ENCODE measurements at places on chromosomes 7 and 10. TPM values are rescaled to one million over a fixed set of nuclear protein-coding genes. Genes with fewer than 3 reads are reported as not detected.

CAV1 gene
- 0.19 TPM for total RNA-seq

DNA sequence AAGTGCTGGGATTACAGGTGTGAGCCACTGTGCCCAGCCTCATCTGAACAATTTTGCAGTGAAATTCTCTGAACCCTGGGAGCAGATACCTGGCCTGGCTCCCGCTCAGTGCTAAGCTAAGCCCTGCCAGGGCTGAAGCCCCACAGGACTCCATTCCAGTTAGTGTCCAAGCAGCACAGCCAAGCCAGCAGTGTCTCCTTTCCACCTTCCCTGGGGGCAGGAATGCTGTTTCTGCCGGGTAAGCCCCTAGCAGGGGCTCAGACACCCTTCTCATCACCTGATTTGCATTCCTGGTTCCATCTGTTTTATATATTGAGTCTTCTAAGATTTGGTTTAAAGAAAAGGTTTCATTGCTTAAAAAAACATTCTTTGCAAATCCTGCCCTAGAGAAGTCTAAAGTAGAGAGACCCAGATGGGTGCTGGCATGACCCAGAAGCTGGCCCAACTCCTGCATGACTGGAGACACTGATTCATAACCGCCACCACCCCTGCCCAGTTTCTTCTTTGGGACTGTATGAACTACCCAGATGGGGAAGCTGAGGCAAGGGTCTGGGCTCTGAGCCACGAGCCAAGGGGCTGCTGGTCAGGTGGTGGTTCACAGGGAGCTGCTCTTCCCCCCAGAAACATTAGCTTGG lies 14.0 kb downstream of the SLC13A4 start:
- no peaks in the 10 kb centered on the region for H3K27me3 ChIP-seq
- H3K4me3 ChIP-seq: no peak overlapping the region
- no peaks in the 10 kb centered on the region for H3K36me3 ChIP-seq

CDCA7L gene
- 27.2 TPM for total RNA-seq

DNA sequence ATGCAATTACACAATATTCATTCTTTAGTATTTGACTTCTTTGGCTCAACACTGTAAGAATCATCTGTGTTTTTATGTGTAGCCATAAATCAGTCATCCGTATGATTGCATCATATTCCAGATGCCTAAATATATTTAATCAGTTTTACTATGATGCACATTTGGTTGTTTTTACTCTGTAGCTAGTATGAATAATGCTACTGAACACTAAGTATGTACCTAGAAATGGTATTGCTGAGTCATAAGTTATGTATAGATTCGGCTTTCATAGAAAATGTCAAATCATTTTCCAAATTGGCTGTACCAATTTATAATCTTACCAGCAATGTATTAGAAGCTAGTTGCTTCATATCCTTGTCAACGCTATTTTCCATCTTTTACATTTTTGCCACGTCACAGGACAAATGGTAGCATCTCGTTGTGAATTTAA lies 197.3 kb upstream of the PLXNA4 start:
- no peak for DNase-seq
- no peaks in the 10 kb centered on the region for H3K36me3 ChIP-seq
- H3K27me3 ChIP-seq: no peaks in the 10 kb centered on the region
- no peaks in the 10 kb centered on the region for H3K4me1 ChIP-seq
- no peak overlapping the region for H3K27ac ChIP-seq

DNA sequence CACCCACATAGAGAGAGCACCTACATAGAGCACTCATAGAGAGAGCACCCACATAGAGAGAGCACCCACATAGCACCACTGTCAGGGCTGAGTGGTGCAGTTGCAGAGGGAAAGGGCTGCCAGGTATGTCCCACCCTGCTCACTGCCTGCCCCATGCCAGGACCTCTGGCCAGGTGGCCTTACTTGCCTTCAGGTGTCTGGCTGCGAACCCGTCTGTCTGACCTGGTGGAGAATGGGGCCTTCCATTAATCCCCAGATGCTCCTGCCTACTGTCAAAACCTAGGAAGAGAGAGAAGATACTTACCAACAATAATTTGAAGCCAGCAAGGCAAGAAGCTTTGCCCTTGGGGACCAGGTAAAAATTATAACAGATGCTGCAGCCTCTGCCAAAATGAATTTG lies 51.1 kb downstream of the INSIG1 start:
- DNase-seq: no peak
- H3K27me3 ChIP-seq: peaks cover 2% of the 10 kb centered on the region
- no peak overlapping the region for H3K27ac ChIP-seq

DNA sequence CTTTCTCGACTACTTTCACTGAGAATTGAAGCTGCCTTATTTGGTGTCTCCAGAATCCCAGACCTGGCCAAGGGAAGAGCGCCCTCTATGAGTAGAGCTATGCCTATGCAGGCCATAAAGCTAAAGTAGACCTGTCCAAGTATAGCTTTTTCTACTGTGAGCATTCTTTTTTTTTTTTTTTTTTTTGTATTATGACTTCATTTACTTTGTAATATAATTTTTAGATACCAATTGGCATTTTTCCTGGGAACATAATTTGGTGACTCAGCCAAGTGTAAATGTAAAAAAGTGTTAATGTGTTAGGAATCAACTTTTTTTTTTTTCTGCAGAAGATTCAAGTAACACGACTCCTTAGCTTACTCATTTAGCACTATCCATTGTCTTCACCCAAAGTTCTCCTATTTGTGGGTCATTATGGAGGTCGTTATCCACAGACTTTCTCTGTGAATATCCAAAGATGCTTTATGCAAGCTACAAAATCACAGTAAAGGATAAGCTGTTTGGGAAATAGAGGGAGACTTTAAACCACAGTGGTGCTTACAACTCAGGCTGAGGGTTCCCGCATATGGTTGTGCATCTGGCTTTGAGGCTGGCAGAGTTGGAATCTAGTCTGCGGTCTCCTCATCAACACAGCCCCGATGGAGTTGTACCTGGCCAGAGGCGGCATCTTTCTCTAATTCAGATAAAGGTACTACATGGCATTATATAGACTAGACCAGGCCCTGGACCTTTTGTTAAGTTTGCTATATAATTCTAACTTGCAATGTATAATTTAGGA lies 1040.2 kb upstream of the SORCS1 start:
- H3K27ac ChIP-seq: no peak overlapping the region
- no peaks in the 10 kb centered on the region for H3K27me3 ChIP-seq
- no peak for DNase-seq
- no peak overlapping the region for H3K4me3 ChIP-seq
- H3K4me1 ChIP-seq: no peaks in the 10 kb centered on the region
- no peaks in the 10 kb centered on the region for H3K36me3 ChIP-seq

EN2 gene
- not detected for total RNA-seq

DNAJB12 gene
- 24.6 TPM for total RNA-seq

SLC13A1 gene
- not detected for total RNA-seq

GRCh38 chr7:115973406-115973805 lies 57.2 kb downstream of the TFEC start:
- H3K4me1 ChIP-seq: no peaks in the 10 kb centered on the region
- H3K36me3 ChIP-seq: no peaks in the 10 kb centered on the region
- no peaks in the 10 kb centered on the region for H3K27me3 ChIP-seq
- DNase-seq: no peak
- H3K4me3 ChIP-seq: no peak overlapping the region

DNA sequence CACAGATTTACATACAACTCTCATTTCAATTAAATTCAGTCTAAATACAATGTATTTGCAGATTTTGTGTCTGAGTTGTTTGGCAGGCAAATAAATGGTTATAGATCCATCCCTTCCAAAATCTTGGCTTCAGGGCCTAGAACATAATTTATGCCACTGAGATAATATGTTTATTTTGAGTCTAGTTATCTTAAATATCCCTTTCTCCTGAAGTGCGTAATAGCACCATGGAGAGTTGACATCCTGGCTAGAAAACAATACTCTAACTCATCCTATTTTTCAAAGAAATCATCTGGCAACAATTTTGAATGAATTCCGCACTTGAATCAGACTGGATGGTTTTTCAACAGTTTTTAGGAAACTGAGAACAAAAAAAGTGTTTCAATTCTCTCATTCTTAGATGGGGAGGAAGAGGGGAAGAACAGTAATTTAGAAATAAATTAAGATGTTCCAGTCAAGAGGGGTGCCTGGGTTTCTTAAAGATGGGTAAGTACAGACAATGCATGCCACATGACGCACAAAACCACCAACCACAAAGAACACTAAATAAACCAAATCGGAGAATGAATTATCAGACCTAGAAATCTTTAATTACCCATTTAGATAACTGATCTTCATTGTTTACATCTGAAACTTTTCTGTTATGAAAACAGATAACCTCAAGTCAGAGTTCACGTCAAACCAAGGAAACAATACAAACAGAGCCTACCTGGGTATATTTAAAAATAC lies 228.7 kb upstream of the PTN start:
- H3K27me3 ChIP-seq: no peaks in the 10 kb centered on the region
- DNase-seq: no peak
- H3K4me1 ChIP-seq: no peaks in the 10 kb centered on the region
- H3K4me3 ChIP-seq: no peak overlapping the region
- H3K27ac ChIP-seq: no peak overlapping the region

- no peak overlapping the region for H3K4me3 ChIP-seq
- H3K4me1 ChIP-seq: no peaks in the 10 kb centered on the region
- no peaks in the 10 kb centered on the region for H3K36me3 ChIP-seq
- no peaks in the 10 kb centered on the region for H3K27me3 ChIP-seq
- no peak for DNase-seq
These were observed 75.9 kb upstream of the HGF start for GRCh38 chr7:81845744-81846241.

DNA sequence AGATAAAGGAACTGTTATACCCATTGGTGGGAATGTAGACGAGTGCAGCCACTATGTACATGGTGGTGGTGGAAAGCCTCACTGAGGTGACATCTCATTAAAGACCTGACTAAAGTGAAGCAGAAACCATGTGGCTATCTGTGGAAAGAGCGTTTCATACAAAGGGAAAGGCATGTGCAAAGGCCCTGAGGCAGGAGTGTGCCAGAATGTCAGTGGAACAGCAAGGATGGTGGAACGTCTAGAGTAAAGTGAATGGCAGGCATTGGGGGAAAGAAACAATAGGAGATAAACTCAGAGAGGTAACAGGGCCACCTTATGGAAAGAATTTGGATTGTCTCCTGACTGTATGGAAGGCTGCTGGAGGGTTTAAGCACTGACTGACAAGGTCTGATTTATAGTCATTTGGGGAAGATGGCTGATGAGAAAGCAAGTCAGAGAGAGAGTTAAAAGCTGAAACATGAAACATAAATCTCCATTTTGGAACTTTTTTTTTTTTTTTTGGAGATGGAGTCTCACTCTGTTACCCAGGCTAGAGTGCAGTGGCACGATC lies 245.7 kb downstream of the STK31 start:
- no peaks in the 10 kb centered on the region for H3K4me1 ChIP-seq
- no peaks in the 10 kb centered on the region for H3K36me3 ChIP-seq
- no peak overlapping the region for H3K4me3 ChIP-seq
- DNase-seq: no peak
- no peaks in the 10 kb centered on the region for H3K27me3 ChIP-seq

GRCh38 chr10:34580643-34581042 lies 234.5 kb downstream of the PARD3 start:
- H3K4me1 ChIP-seq: no peaks in the 10 kb centered on the region
- H3K36me3 ChIP-seq: no peaks in the 10 kb centered on the region
- no peak overlapping the region for H3K27ac ChIP-seq
- no peaks in the 10 kb centered on the region for H3K27me3 ChIP-seq
- H3K4me3 ChIP-seq: no peak overlapping the region

GRCh38 chr10:112361951-112362751 lies 11.8 kb upstream of the ACSL5 start:
- H3K4me1 ChIP-seq: no peaks in the 10 kb centered on the region
- DNase-seq: no peak
- H3K27me3 ChIP-seq: no peaks in the 10 kb centered on the region
- no peak overlapping the region for H3K27ac ChIP-seq

DNA sequence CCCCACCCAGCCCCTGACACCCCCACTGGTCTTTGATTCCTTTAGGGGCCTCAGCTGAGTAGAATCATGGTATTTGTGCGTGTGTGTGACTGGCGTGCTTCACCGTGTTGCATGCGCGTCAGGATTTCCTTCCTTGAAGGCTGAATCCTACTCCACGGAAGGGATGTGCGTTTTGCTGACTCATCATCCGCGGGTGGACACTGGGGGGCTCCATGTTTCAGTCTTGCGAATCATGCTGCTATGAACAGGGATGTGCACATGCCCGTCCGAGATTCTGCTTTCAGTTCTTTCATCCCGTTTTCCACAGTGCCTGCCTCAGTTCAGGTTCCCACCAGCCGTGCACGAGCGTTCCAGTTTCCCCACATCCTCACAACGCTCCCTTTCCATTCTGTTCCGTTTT lies 20.9 kb upstream of the JAKMIP3 start:
- no peaks in the 10 kb centered on the region for H3K4me1 ChIP-seq
- H3K27ac ChIP-seq: no peak overlapping the region

DNA sequence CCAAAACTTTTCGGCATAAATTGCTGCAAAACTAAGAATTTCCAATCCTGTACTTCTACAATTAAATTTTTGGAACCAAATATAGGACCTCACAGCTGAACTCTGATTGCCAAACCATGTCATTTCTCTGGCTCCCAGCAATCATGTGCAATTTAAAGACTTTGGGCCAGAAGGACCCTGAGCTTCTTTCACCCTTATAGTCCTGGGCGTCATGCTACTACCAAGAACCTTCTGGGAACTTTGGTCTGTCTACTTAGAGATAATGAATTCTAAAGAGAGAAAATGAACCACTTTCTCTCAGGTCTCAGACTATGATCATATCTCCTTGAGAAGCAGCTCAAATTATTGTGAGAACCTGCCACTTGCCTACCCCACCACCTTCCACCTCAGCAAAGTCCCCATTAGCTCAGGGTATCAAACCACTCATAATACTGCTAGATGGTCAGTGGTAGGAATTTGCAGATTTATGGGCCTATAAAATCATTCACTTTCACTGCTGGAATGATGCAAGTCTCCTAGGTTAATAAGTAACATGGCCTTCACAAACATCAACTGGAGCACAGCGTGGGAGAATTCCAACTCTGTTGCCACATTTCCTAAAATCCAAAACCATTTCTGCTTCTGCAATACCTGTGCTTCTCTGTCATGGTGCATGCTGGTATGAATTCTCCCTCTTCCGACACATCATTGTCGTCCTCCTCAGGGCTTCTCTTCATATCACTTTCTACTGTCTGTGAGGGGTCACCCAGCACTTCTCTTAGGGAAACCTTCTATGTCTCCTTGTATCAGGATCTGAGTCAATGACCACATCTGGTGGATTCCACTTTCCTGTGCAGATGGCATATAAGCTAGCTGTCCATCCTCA lies 6.6 kb upstream of the WDR91 start:
- H3K27me3 ChIP-seq: no peaks in the 10 kb centered on the region
- H3K4me1 ChIP-seq: no peaks in the 10 kb centered on the region
- H3K4me3 ChIP-seq: no peak overlapping the region

- DNase-seq: no peak
- no peak overlapping the region for H3K27ac ChIP-seq
- H3K4me1 ChIP-seq: no peaks in the 10 kb centered on the region
- H3K27me3 ChIP-seq: no peaks in the 10 kb centered on the region
- H3K36me3 ChIP-seq: no peaks in the 10 kb centered on the region
These were observed 14.0 kb upstream of the HGF start for GRCh38 chr7:81783818-81784217.

DNA sequence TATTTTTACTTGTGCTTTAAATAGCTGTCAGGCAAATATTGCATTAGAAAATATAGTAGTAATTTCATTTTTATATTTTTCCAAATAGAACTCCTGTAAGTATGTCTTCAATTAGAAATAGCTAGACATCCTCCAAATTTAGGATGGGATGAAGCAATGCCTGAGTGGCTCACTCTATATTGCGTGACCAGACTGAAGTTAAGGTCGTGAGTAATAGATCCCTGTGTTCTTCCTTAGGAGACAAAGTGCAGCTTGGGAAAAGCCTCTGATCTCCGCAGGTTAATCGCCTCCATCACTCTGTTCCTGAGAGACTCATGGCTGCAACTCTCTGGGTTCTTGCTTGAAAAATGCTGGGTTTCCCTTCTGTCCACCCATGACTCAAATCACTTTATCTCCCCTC lies 484.8 kb upstream of the ANKRD30A start:
- no peak for DNase-seq
- H3K4me1 ChIP-seq: no peaks in the 10 kb centered on the region
- no peaks in the 10 kb centered on the region for H3K27me3 ChIP-seq
